Activated naive CD4-positive, alpha-beta T cell treated with anti-CD3 and anti-CD28 coated beads, Interleukin-2, amount 50 U/mL, for 72 hours (primary cell): ENCODE measurements at places on chromosomes 11 and 22.

GRCh38 chr11:130150790-130151189 is 8.8 kb upstream of the ST14 start:
- no peak for DNase-seq

DNA sequence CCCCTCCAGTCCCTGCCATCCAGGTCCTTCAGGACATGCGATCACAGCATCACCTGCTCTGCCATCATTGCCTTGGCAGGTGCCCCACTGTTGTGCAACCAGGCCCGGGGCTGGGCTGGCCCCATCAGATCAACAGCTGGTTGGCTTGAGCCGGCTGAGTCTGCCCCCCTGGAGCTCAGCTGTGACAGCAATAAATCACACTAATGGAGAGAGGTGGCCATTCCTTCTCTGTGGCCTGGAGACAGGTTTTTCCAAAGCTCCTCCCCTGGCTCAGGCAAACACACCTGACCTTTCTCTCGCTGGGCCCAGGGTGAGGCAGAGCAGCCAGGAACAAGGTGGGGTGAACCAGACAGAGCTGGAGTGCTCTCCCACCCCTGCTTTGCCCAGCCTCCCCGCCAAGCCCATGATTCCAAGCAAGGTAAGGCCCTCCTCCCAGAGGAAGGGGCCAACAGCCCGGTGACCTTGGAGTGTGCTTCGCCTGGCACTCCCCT is 8.9 kb upstream of the FXYD2 start:
- no peak for DNase-seq

GRCh38 chr11:28227460-28227859 is 119.3 kb downstream of the METTL15 start:
- no peak for DNase-seq

GRCh38 chr11:61587541-61587941 is 6.7 kb upstream of the SYT7 start:
- DNase-seq = no peak

GRCh38 chr11:76419896-76420295 is 24.9 kb upstream of the EMSY start:
- DNase-seq = no peak

GRCh38 chr11:126123686-126124085 is 61.0 kb upstream of the CDON start:
- no peak for DNase-seq

DNA sequence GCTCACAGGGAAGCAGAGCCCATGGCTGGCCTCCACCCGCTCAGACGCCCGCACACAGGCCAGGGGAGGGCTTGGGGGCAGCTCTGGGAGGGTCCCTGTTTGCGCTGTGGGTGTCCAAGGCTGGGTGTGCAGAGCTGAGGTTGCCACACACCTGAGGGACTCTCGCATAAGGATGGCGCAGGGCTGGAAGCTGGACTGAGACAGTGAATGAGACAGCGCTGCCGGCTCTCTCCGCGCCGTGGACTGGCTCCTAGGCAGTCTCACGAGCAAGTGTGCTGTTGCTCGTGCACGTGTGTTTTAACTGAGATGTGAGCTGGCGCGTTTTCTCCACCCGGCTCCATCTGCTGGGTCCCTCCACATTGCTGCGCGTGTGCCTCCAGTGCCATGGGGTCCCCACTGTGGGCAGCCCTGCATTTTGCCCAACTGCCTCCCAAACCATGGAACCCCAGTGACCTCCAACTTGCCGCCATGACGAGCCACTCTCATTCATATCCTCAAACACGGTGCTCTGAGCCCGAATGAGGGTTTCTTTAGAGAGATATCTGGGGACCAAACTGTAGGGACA is 4.2 kb upstream of the BID start:
- DNase-seq = no peak

DNA sequence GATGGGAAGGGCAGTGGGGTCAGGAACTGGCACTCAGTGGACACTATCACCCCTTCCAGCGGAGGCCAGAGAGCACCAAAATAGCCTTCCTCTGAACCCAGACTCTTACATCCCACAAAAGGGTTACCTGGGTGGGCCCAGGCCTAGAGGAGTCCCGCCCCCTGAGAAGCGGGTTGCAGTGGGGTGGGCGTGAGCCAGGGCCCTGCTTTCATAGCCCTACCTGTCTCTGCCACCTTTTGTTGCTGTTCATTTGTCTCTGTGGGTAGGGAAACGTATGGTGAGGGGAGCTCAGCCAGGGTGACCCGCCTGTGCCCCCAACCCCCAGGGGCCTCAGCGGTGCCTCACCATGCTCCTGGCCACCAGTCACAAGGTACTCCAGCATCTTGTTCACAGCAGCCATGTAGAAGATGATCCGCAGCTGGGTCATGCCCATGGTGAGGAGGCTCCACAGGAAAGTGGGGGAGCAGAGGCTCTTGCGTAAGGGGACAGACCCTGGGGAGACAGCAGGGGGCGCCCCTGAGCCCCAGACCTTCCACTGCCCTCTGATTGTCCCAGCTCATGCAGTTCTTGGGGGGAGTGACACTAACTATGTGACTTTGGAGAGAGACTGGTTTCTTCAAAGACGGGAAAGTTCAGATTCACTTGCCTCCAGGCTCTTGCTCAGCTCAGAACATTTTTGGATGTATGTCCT is 24.0 kb downstream of the SLC43A1 start:
- peak; percentile 72 for DNase-seq

GRCh38 chr11:106288822-106289387 is 211.4 kb downstream of the AASDHPPT start:
- DNase-seq = no peak

GRCh38 chr11:115544422-115544948 is 40.3 kb upstream of the CADM1 start:
- no peak for DNase-seq

DNA sequence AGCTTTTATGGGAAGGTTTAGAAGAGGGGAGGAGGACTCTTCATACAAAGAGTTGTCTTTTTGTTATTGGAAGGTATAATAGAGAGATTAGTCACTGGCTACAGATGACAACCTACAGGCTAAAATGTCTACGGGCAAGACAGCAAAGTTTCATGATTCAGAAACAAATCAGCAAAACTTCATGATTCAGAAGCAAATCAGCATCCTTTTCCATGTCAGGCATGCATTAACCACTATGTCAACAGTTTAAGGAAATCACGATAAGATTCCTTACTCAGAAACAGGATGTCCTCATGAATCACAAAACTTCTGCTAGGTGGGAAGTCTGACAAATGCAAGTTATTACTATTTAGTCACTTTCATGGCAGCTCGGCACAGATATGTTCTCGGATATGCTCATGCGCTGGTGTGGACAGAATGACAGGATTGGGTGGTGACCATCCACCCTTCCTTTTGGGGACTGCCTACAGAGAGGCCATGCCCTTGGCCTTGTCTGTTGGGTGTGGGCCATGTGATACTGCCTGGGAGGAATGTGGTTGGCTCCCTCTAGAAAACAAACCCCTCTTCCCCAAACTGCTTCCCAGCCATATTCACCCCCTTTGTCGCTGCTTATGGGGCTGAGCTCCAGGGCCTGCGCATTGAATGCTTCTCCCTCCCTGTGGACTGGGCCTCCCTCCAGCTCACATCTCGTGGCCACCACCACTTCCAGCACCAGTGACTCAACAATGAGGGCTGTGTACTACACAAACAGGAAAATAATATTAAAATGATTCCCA is 10.1 kb downstream of the C11orf91 start:
- DNase-seq = no peak

GRCh38 chr11:59172345-59173079 is 580 bp downstream of the DTX4 start:
- DNase-seq = no peak

DNA sequence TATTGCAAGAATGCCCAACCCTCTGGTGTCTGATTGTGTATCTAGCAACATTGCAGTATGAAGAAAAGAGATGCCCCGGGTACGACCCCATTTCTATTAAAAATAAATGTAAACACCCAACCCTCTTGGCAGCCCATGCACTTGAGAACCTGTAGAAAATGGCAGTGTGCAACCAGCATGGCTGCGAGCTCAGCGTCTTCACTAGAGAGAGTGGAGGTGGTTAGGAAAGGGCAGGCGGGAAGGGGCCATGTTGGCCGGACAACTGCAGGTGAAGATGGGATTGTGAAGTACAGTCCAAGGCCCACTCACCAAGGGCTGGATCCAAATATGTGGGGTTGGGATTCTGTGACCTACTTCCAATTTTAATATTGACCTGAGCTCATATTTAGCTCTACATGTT is 15.9 kb downstream of the PEX26 start:
- DNase-seq = no peak

DNA sequence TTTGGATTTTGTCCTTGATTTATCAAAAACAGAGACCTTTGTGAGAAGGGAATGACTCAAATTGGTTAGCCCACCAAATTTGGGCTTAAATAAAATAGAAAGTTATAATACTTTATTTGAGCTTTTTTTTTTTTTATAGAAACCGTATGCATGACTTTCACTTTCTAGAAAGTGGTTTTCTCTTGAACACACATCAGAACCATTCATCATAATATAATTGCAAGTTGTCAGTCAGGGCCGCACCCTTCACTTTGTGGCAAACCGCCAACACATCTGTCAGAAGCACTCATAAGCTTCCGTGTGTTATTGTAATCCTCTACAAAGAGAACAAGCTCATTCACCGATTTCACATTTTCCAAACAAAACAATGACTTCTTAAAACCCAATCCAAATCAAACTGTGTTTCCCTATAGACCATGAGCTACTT is 76.1 kb downstream of the SOX6 start:
- no peak for DNase-seq

DNA sequence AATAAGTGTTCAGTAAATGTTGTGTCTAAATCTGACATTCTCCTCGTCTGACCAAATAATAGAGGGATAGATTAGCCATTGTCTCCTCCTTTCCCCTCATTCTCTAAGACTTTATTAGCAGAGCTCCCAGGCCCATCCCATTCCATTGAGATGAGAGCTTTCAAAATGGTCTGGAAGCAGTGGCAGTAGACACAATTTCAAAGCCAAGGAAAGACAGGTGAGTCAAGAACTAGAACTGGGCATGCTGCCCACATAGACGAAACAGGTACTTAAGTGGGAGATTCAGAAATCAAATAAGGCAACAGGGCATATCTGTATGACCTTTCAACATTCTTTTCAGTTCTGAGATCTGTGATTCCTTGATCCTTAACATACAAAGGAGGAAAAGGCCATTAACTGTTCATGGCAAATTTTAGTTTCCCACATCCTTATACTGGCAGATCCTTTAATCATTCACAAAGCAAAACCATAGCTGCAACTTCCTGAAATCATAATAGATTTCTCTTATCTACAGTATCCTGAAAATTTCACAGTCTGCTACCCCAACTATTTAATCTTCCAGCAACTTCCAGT is 96.6 kb upstream of the KCNA4 start:
- DNase-seq = no peak

GRCh38 chr11:68839054-68839865 is 2.5 kb downstream of the CPT1A start:
- peak; percentile 94 for DNase-seq

DNA sequence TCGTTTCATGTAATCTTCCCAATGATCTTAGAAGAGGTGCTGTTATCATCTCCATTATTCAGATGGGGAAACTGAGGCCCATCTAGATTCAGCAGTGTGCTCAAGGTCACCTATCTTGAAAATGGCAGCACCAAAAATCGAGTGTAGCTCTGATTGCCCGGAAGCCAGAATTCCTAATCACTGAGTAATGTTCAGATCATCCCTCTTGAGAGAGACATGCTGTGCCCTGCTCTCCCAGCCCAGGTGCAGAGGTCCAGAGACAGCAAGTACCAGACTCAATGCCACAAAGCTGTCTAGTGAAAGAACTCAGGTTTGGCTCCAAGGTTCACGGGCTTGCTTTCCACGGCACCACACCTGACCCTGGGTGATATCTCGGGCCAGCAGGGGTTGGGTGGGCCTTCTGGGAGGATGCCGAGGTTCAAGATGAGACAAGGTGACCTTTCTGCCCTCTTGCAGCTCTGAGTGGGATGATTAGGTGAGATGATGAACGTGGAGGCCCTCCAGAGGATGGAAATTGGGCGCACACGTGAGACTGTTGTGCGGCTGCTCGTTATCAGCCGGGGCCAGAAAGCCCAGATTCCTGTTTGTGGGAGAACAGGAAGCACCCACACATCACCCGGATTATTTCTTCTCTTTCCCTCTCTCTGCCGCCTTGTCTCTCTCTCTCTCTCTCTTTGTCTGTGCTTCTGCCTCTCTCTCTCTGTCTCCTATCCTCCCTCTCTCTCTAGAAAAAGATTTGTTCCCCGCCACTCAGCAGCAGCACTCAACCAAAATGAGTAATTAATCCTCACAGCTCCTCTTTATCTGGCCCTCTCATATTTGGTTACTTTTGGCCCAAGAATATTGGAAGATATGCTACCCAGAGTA is 19.0 kb upstream of the RASD2 start:
- DNase-seq = no peak

DNA sequence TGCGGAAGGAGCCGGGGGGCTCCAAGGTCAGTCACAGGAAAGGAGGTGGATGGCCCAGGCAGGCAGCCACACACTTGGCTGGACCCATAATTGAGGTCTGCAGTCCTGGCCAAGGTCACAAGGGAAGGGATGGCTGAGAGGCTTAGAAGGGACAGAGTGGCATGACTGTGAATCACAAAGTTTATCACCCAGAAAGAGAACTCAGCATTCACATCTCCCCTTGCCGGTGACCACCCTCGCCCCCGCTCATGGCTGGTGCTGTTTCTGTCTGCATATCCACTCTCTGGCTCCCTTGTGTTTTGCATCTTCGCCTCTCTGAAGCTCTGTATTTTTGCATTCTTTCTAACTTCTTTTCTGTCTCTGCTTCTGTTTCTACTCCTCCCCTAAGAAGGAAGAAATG is 117.5 kb downstream of the FEZ1 start:
- no peak for DNase-seq
